ENCODE measurements at places on chromosomes 11 and 22. TPM values are rescaled to one million over a fixed set of nuclear protein-coding genes. Genes with fewer than 3 reads are reported as not detected.

PKDREJ gene
- polyA plus RNA-seq, result 0.03 TPM

DNA sequence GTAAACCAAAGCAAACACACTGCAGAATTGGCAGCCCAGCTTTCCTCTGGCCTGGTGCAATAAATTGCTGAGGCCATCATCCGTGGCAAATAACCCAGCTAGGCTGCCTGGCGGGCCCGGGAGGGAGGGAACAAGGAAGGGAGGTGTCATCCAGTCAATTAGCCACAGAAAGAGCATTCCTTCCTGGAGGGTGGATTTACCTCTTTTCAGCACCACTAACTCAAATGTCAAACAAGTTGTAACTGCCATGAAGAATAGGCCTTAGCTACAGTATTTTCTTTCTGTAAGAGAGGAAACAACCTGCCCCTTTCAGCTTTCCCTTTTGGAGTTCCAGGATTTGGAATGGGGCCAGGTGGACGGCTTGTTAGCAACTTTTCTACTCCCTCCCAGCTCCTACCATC lies 163.8 kb upstream of the BDNF start:
- no peak for DNase-seq

DNA sequence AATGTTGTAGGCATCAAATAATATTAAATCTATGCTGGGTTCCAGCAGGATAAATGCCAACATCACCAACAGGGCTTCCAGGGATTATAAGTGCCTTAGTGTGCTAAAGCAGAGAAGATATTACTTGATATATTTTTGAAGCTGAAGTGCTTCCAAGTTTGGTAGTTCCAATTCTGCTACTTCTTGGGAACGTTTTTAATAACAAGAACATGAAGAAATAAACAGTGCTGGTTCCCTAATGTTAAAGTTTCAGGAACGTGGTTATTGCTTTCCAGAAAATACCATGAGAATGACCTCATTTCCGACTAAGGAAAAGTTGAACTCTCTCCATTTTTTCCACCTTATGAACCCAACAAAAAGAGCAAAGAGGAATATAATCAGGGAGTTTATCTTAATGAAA lies 4.6 kb upstream of the RNF185 start:
- no peak for DNase-seq

- DNase-seq, result no peak
Observed at GRCh38 chr11:132944569-132944944, 587.7 kb downstream of the OPCML start.

SYT7 gene
- polyA plus RNA-seq, result 3.5 TPM

GRCh38 chr22:44120314-44120704 lies 60.4 kb upstream of the PARVG start:
- DNase-seq, result peak; percentile 11

TEX12 gene
- polyA plus RNA-seq, result 0.35 TPM

DNA sequence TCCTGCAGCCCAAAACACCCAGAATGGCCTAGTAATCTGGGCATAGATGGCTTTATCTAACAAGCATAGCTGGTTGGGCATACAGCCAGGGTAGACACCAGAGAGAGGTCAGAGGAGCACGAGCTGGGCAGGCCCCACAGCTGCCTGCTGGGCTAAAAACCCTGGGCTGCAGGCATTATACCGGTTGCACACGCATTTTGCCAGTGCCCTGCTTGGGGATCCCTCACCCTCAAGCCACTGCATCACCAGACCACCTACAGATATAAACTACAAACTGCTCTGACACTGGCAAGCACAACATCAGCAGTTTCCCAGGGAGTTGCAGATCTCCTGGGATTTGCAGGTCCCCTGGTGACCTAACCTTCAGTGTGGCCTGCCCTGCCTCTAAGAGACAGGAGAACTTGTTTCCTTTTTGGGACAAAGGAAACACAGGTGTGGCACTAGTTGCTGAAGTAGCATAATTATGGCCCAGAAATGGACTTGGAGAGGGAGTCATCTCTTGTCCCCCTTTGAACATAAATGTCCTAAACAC lies 79.1 kb upstream of the SC5D start:
- no peak for DNase-seq

DNA sequence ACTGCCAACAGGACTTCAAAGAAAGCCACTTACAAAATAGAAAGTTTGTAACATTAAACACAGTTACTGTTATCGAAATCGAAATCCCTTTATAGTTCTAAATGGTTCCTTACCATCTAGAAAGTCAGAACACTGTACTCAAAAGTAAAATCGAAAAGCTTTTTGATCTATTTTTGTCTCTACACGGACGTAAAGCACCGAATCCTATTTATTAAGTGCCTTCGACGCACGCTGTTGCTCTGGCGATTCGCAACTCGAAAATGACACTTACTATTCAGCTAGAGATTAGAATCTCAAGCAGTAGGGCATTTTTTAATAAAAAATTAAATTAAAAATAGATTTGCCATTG lies 78.3 kb downstream of the LARGE1 start:
- DNase-seq, result no peak

TNNT3 gene
- 5,833 TPM for polyA plus RNA-seq

TSSK2 gene
- 0.23 TPM for polyA plus RNA-seq

GRCh38 chr11:2945031-2945756 lies 16.0 kb upstream of the PHLDA2 start:
- peak; percentile 91 for DNase-seq

- no peak for DNase-seq
Observed at GRCh38 chr22:49585461-49586243, 242.0 kb downstream of the BRD1 start.

DNA sequence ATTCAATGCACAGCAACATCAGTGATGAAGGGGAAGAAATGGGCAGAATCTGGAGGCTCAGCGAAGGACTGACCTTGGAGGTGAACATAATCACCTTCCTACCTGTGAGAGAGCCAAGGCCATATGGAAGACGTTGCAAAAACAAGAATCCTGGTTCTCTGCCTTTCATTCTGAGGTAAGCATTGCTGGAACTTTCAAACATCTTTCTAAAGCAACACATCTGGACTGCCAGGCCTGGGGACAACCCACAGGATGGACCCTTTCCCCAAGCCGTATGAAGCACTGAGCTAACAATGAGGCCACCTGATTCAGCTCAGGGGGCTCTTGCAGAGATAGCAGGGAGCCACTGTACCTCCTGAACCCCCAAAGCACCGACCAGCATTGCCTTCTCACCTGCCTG lies 70.5 kb downstream of the ETS1 start:
- no peak for DNase-seq

DNA sequence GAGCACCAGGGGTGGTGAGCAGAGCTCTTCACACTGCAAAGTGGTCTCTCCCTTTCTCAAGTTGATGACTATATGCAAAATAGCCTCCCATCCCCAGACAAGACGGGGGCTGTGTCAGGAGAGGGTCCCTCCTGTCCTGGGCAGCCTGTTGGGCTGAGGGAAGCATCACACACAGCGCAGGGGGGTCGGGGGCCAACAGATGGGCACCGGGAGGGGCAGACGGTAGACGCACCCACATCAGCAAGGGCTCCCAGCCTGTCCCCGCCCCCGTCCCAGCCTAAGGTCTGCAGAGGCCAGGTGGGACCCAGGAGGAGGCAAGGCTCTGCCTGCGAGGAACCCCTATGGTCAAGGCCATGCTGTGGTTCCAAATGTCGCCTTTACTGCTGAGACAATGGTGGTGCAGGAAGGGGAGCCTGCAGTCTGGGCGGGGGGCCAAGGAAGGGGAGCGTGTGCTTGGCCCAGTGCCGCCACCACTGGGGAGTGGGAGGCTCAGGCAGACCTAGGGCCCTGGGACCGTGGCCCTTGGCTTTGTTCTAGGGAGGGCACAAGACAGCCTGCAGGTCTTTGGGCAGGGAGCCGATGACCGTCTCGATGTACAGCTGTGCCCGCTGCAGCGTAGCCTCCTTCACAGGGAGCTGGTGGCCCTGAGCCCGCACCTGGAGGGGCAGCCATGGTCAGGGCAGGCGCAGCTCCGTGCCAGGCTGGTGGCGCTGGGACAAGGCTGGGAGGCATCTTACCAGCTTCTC lies 4.3 kb upstream of the PLXNB2 start:
- DNase-seq, result peak; percentile 52

DNA sequence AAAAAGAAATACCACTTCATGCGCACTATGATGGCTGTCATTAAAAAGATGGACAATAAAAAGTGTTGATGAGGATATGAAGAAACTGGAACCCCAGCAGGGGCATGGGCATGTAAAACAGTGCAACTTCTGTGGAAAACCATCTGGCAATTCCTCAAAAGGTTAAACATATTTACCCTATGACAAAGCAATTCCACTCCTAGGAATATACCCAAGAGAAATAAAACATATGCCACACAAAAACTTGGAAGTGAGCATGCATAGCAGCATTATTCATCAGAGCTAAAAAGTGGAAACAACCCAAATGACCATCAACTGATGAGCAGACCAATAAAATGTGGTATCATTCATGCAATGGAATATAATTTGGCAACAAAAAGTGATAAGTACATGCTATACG lies 50.1 kb downstream of the LRRC32 start:
- no peak for DNase-seq

CDKN1C gene
- 30.7 TPM for polyA plus RNA-seq

DNA sequence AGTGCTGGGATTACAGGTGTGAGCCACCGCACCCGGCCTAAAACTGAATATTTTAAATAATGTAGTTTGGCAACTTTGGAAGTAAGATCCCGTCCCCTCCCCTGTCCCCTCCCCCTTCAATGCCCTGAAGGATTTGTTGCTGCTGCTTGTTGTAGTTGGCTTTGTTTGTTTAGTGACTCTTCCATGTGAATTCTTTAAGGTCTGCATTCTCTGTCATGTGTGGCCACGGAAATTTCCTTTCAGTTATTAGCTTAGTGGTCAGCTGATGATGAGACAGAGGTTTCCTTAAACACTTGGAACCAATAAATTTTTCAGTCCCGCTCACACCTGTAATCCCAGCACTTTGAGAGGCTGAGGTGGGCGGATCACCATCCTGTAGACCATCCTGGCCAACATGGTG lies 109.9 kb downstream of the MPPED1 start:
- no peak for DNase-seq

YWHAH gene
- polyA plus RNA-seq, result 71.9 TPM

DNA sequence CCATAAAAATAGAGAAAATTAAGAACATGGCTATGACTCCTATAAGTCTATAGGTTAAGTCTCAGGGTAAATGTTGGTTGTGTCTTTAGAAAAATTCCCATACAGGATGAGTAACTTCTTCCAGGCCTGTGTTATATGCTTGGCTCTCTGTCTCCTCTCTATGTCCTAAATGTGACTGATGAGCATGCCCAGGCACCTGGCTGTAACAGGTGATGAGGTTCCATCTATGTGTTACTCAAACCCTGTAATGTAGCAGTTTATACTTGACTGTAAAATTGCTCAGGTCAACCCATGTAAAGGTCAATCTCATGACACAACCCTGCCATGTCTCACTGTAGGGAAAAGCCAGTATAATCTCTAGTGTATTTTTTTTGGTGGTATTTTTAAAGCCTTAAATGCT lies 69.5 kb downstream of the PARVA start:
- DNase-seq, result no peak

GRCh38 chr11:87114093-87114492 lies 76.4 kb downstream of the TMEM135 start:
- no peak for DNase-seq

GRCh38 chr11:112127056-112127455 lies 36.8 kb downstream of the IL18 start:
- no peak for DNase-seq

DNA sequence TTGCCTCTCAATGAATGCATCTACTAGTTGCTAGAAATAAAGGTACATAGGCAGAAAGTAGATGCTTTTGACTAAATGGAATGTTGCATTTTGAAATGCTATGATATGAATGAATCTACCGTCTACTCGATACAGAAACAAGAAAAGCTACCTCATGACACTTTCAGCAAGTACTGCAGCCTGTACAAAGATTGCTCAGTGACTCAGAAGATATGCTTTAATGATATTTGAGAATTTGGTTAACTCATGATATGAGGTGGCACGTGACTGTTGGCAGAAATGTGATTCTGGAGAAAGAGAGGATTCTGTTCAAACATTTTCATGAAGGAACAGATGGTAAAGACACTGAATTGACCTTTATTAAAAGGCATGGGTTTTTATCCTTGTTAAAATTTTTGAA lies 76.0 kb downstream of the HSD17B12 start:
- DNase-seq, result no peak

ART1 gene
- 0.26 TPM for polyA plus RNA-seq

DNA sequence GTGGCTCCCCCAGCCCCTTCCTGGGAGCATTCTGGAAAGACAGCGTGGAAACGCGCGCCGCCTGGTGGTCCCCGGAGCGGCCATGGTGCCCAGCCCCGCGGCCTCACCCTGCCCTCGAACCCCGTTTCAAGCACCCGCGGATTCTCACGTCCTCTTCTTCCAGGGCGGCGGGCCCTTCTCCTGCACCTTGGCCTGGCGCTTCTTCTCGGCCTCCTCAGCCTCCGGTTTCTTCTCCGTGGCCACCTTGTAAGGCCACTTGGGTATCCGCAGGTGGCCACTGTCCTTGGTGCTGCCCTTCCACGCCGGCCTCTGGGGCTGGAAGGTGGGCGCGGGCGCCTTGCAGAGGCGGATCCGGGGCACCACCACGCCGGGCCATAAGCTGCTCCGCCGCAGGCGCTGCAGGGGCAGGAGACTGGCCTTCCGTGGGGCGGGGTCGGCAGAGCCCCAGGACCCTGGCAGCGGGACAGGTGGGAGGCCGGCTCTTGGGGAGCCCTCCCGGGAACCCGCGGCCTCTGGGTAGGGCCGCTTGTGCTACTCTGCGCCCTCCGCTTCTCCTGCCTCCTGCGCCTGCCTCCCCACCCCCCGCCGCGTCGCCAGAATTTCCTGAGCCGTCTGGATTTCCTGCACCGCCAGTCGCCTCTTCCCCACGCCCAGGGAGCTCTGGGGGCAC lies 83.4 kb downstream of the TRIM51G start:
- DNase-seq, result no peak

DNA sequence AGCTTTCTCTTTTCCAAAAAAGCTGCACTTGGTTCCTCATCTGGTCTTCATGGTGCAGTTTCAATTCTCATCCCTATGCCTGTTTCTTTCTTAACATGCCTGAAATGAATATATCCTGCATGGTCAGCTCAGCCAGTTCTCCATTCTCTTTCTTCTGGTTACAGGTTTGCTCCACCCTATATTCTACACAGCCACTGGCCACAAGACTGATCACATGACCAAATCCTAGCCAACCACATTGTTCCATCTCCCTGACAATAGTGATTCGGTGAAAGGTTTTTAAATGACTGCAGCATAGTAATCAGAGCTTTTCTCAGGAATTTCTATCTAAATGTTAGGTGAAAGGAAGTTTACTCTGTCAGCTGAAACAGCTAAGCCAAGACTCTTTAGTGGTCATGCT lies 891.4 kb downstream of the METTL15 start:
- no peak for DNase-seq
